ENCODE measurements at places on chromosomes 11 and 22. TPM values are rescaled to one million over a fixed set of nuclear protein-coding genes. Genes with fewer than 3 reads are reported as not detected.

- no peak for DNase-seq
- H3K4me3 ChIP-seq: no peak overlapping the region
Observed at GRCh38 chr22:32849501-32849900, 48.0 kb downstream of the TIMP3 start.

GRCh38 chr11:115459563-115459962 is 44.7 kb downstream of the CADM1 start:
- H3K4me3 ChIP-seq: no peak overlapping the region
- H3K36me3 ChIP-seq: no peaks in the 10 kb centered on the region
- DNase-seq: no peak

DNA sequence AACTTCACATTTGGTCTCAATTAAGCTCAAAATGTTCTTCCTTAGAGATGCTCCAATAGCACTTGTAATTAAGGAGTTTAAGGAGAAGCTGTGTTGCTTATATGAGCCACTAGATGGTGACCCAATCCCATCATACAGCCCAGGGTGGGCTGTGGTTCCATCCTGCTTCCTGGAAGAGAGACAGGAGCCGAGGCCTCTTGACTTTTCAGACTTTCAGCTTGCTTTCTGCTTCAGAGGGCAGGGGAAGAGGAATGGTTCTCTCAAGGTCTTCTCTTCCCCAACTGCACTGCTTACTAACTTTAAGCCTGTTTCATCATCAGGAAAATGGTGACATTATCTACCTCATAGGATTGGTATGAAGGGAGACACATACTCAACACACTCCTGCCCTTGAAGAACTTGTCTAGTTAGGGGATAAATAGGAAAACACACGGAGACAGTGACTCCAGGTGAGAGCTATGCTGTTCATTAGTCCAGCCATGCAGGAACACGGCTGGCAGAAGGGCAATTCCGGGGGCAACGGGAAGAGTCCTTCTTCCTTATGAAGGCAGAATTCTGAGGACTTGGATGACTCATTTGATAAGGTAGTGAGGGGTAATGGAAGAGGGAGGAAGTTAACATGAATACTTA is 20.1 kb downstream of the TMEM218 start:
- peaks cover 2% of the 10 kb centered on the region for H3K4me1 ChIP-seq
- no peak overlapping the region for H3K27ac ChIP-seq
- H3K4me3 ChIP-seq: no peak overlapping the region
- no peaks in the 10 kb centered on the region for H3K27me3 ChIP-seq
- no peak for DNase-seq
- H3K36me3 ChIP-seq: peaks cover 26% of the 10 kb centered on the region

- H3K27ac ChIP-seq: no peak overlapping the region
- H3K4me3 ChIP-seq: no peak overlapping the region
- H3K4me1 ChIP-seq: no peaks in the 10 kb centered on the region
- H3K27me3 ChIP-seq: peaks cover 9% of the 10 kb centered on the region
- DNase-seq: no peak
Observed at GRCh38 chr22:27632451-27633295, 168.9 kb downstream of the MN1 start.

GRCh38 chr22:26342745-26343410 is 86.2 kb upstream of the ASPHD2 start:
- H3K4me1 ChIP-seq: no peaks in the 10 kb centered on the region
- H3K27ac ChIP-seq: no peak overlapping the region
- no peak for DNase-seq

DNA sequence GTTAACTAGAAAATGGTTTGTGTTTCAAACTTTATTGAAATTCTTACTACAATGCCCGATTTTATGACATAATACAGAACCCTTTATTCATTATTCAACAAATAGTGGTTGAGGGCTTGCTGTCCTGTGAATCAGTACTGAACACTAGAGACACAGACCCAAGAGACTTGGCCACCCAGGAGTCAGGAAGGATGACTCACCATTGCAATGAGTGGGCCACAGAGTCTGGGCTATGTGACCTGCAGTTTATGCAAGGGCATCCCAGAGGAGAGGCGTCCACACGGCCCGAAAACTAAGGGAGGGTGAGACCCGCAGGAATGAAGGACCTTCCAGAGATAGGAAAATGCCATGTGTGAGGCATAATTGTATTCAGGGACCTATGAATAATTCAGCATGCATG is 143.8 kb upstream of the DDI1 start:
- no peaks in the 10 kb centered on the region for H3K36me3 ChIP-seq
- H3K27ac ChIP-seq: no peak overlapping the region
- no peak for DNase-seq
- peaks cover 4% of the 10 kb centered on the region for H3K27me3 ChIP-seq

DNA sequence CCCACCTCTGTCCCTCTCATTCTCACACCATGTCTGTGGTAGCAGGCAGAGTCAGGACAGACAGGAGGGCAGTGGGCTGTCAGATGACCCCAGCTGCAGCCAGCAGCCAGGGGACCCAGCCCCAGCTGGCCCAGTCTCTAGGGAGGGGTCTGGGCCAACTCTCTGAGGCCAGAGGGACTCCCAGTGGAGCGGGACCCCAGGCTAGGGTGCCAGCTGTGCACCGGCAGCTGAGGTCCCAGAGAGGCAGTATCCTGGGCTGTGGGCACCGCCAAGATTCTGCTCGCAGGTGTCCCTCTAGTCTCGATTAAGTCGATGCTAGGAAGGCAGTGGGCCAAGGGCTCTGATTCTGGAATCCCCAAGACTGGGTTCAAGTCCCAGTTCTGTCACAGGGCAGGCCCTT is 16.7 kb upstream of the FADD start:
- no peaks in the 10 kb centered on the region for H3K4me1 ChIP-seq
- H3K36me3 ChIP-seq: no peaks in the 10 kb centered on the region
- no peak for DNase-seq
- H3K4me3 ChIP-seq: no peak overlapping the region

GRCh38 chr22:50046019-50046415 is 12.1 kb downstream of the TTLL8 start:
- H3K4me1 ChIP-seq: no peaks in the 10 kb centered on the region
- H3K27ac ChIP-seq: no peak overlapping the region
- DNase-seq: no peak
- H3K4me3 ChIP-seq: no peak overlapping the region

GRCh38 chr11:114262681-114263512 is 33.3 kb upstream of the NNMT start:
- H3K36me3 ChIP-seq: no peaks in the 10 kb centered on the region
- no peak for DNase-seq
- H3K27ac ChIP-seq: no peak overlapping the region
- H3K4me1 ChIP-seq: peaks cover 31% of the 10 kb centered on the region

DNA sequence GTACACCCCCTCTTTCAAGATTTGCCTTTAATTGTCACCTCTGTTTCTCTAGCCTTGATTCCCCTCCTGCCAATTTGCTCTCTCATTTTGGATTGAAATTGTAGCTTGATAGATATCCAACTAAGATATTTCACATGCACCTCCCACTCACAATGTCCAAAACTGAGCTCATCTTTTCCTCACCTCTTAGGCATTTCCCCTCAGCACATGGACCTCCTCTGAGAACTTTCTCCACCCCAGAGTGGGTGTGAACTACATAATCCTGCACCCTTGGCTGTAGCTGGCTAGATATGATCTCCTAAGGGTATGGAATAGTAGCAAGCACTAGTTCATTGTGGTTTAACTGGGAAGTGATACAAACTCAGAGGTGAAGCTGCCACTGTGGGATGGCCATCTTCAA is 91.5 kb upstream of the SESN3 start:
- no peaks in the 10 kb centered on the region for H3K27me3 ChIP-seq
- H3K4me3 ChIP-seq: no peak overlapping the region
- no peak for DNase-seq
- no peak overlapping the region for H3K27ac ChIP-seq
- H3K4me1 ChIP-seq: peaks cover 14% of the 10 kb centered on the region

DNA sequence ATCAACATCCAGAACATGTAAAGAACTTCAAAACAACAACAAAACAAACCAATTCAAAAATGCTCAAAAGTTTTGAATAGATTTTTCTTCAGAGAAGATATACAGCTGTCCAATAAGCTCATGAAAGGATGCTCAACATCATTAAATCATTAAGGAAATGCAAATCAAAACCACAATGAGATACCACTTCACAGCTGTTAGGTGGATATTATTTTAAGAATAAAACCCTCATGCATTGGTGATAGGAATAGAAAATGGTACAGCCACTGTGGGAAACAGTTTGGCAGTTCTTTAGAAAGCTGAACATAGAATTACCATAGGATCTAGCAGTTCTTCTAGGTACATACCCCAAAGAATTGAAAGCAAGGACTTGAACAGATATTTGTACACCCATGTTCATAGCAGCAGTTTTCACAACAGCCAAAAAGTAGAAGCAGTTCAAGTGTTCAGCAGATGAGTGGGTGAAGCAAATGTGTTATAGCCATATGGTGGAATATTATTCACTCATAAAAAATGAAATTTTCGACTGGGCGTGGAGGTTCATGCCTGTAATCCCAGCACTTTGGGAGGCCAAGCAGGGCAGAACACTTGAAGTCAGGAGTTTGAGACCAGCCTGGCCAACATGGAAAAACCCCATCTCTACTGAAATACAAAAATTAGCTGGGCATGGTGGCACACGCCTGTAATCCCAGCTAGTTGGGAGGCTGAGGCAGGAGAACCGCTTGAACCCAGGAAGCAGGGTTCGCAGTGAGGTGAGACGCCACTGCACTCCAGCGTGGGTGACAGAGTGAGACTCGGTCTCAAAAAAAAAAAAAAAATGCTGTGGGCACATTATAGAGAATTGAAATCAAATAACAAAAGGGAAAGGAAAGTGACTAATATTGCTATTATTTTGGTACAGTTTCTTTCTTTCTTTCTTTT is 42.9 kb downstream of the CBL start:
- DNase-seq: no peak
- H3K36me3 ChIP-seq: peaks cover 17% of the 10 kb centered on the region
- peaks cover 24% of the 10 kb centered on the region for H3K4me1 ChIP-seq
- no peaks in the 10 kb centered on the region for H3K27me3 ChIP-seq

DNA sequence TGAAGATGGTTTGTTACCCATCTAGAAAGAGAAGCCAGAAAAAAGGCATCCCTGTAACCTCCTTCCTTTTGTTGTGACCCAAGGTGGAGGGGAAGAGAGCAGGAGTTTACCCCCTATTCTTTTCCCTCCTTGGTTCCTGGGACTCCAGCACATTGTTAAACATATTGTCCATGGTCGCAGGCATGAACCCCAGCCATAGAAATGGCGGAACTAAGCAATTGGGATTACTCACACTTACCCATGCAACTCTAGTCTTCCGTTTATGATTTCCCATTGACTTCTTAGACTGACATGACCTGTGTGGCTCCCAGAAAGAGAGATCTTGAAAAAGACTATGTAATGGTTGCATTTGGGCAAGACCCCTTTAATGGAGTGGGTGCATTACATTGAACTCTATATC is 45.4 kb downstream of the OR4C46 start:
- H3K4me3 ChIP-seq: no peak overlapping the region
- H3K27ac ChIP-seq: no peak overlapping the region
- no peak for DNase-seq
- no peaks in the 10 kb centered on the region for H3K4me1 ChIP-seq
- no peaks in the 10 kb centered on the region for H3K36me3 ChIP-seq
- no peaks in the 10 kb centered on the region for H3K27me3 ChIP-seq

MMP27 gene
- not detected for total RNA-seq

NCAPH2 gene
- 63.9 TPM for total RNA-seq

OR5B21 gene
- total RNA-seq: 0.71 TPM

PRR33 gene
- 0.16 TPM for total RNA-seq

C11orf91 gene
- total RNA-seq: 0.49 TPM

HDHD5 gene
- 25.2 TPM for total RNA-seq

PPP6R3 gene
- total RNA-seq: 147 TPM

NRGN gene
- 1.0 TPM for total RNA-seq

OR5P2 gene
- not detected for total RNA-seq

OR52N4 gene
- total RNA-seq: 2.2 TPM

ASCL2 gene
- total RNA-seq: 1.3 TPM

PUS3 gene
- total RNA-seq: 10.2 TPM

OR51B5 gene
- total RNA-seq: not detected

FGF3 gene
- total RNA-seq: not detected

CSF2RB gene
- 141 TPM for total RNA-seq

Data from activated B cell treated with CpG ODN at 0.5 μM for 24 hours (primary cell).